Small intestine (tissue), 16 donors: ENCODE measurements at places on chromosomes 12 and 14. TPM values are rescaled to one million over a fixed set of nuclear protein-coding genes. Genes with fewer than 3 reads are reported as not detected.

The GRIP1 gene
- polyA plus RNA-seq = 0.54 TPM

DNA sequence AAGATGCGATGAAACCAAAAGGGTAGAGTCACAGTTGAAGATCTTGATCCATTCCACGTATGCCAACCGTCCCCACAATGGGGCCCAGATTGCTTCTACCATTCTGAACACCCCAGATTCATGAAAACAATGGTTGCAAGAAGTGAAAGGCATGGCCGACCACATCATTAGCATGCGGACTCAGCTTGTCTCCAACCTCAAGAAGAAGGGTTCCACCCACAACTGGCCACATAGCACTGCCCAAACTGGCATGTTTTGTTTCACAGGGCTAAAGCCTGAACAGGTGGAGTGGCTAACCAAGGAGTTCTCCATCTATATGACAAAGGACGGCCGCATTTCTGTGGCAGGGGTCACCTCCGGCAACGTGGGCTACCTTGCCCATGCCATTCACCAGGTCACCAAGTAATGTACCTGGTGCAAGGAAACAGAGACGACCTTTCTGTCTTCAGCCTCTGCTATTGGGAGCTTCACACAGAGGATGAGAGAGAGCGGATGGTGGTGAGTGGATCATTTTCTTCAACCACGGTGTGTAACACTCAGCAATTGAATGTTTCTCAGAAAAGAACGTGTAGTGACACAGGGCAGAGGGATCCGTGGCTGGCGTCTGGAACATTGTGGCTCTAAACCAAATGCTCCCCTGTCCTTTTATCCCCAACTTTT is 26.8 kb upstream of the CLEC2D start:
- DNase-seq = no peak

- DNase-seq = no peak
Observed at GRCh38 chr12:74241341-74241740, 296.3 kb upstream of the ATXN7L3B start.

DNA sequence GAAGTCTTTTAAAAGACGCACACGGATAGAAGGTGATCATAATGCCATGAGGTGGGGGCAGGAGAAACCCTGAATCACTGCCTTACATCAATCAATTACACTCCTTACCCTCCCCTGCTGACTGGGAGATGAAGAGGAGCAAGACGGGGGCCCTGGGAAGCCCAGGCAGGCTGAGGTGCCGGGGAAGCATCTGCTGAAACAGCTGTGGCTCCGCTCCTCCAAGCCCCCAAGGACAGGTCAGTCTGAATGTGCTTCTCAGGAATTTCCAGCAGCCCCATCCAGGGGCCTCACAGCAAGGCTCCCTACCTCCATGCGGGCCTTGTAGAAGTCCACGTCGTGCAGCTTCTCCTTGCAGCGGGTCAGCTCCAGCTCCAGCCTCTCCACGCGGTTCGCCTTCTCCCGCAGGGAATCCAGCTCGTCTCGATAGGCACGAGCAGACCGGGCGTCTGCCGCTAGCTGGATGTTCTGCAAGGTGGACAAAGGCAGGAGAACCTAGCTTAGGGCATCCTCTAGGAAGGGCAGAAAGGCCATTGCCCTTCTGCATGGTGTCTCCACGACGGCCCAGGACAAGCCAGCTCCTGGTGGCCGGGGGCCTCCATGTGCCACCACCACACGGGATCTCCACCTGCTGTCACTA is 79.8 kb downstream of the CCDC88C start:
- DNase-seq = no peak
